ENCODE measurements at places on chromosomes 1 and 21.

DNA sequence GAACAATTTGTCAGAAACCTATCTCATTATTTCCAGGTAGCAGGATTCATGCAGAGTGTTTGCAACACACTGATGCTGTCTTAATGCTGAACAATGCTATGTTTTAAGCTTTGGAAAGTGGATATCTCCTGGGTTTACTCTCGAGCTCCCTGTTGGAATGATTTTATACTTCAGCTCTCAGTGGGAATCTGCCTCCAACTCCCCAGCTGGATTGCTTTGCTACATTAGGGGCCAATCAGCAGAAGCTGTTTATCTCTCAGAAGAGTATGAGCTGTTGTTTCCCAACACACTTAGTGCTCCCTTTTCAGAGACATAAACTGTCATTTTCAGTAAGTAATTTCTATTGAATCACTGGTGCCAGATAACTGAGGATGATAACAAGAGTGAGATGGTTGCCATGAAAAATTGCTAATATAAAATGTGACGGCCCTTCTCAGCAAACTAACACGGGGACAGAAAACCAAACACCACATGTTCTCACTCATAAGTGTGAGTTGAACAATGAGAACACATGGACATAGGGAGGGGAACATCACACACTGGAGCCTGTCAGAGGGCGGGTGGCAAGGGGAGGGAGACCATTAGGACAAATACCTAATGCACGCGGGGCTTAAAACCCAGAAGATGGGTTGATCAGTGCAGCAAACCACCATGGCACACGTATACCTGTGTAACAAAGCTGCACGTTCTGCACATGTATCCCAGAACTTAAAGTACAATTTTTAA lies 265.9 kb upstream of the RUNX1 start:
- no peak for DNase-seq

- no peak for DNase-seq
Observed at GRCh38 chr1:154871374-154871773, 1.3 kb upstream of the KCNN3 start.

GRCh38 chr1:245434280-245434679 lies 279.5 kb downstream of the KIF26B start:
- no peak for DNase-seq

- DNase-seq = no peak
Observed at GRCh38 chr21:32351428-32351827, 41.4 kb downstream of the URB1 start.

DNA sequence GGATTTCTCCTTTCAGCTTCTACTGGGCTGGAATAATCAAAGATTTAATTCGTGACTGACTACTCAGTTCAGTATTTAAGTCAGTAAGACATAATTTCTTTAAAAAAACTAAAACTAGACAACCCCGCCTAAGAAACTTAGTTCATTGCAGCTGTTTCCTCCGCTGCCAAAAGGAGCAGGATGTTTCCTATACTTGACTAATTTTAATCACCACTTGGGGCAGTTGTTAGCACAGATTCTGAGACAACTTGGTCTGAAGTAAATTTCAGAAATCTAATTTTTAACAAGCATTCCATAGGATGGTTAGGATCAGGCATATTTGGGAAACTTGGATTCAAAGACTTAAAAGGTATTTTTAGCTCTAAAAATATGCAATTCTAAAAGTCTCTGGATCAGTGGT lies 34.0 kb downstream of the EPRS1 start:
- DNase-seq = no peak

DNA sequence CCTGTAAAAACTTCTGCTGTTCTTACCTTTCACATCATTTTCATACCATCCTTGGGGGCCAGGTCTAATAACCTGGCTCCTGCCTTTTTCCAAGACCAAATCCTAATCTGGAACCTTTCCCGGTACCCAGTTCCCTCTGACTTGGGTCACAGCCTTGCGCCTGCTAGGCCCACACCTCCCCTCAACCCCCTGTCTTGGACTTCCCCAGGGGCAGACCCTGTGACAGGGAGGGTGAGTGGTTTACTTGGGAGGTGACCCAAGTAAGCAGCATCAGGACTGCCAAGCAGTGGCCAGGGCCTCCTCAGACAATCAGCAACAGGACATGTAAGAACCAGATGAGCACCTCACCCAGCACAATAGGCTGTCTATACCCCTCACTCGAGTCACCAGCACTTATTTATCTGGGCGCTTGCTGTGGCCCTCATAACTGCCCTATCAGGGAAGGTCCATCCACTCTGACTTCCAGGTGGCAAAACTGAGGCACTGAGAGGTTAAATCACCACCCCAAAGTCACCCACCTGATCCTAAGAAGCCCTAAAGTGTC lies 124.7 kb downstream of the MATN1 start:
- no peak for DNase-seq

DNA sequence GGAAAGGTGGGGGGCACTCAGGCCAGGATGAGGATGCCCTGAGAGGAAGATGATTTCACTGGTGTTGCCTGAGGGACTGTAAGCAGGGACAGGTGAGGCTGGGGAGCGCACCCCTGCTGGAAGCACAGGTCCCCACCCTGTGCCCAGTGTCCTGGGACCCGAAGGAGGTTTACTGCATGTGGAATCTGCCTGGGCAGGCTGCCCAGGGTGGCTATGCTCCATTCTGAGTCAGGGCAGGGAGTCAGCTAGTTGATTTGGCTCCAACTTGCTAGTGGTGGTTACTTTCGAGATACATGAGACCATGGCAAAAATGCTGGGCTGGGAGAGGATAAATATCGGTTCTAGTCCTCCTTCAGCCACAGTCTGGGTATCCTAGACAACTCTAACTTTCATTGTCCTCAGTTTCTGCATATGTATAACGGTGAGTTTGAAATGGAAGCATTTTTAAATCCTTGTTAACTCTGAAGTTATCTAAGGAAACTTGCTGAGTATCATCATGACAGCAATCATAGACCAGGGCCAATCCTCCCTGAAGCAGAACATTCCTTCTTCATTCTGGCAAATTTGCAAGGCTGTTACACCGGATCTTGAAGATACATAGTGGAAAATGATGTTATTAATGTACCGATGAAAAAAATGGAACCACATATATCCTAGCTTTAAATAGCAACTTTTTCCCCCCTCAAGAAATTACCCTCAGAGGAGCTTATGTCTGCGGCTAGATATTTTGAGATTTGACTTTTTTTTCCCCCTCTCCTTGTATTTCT lies 7.7 kb downstream of the TLR5 start:
- DNase-seq = no peak

DNA sequence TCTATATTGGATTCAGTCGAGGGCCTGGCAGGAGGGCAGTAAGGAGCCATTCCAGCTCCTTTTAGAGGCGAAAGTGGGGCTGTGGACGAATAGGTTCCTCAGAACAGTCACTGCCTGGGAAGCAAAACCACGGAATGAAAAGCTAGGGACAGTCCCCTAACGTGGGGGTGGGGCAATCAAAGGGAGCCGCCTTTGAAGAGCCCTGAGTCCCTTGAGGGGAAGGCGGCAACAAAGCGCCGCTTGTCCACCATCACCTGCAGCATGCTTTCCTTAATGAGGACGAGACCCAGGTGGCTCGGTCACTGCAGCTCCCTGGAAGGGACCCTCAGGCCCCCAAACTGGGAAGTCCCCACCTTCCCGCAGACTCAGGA lies 184.7 kb downstream of the ETS2 start:
- DNase-seq = no peak

DNA sequence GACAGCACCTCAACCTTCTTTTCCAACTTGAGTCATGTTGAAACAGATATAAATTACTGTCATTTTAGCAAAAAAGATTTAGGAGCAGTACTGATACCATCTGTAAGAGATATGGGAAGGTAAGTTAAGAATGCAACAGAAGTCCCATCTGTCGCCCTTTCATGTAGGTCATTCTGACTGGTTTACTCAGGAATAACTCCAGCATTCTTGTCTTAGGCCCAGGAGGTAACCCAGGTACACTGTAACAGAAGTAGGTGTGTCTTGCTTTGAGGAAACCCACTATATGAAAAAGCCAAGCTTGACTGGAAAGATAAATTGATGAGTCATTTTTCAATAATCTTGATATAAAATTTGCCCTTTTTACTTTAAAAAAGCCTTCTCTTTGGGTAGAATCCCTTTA lies 35.4 kb downstream of the PGM1 start:
- DNase-seq = no peak

GRCh38 chr1:23040509-23040908 lies 21.2 kb downstream of the KDM1A start:
- DNase-seq = no peak

DNA sequence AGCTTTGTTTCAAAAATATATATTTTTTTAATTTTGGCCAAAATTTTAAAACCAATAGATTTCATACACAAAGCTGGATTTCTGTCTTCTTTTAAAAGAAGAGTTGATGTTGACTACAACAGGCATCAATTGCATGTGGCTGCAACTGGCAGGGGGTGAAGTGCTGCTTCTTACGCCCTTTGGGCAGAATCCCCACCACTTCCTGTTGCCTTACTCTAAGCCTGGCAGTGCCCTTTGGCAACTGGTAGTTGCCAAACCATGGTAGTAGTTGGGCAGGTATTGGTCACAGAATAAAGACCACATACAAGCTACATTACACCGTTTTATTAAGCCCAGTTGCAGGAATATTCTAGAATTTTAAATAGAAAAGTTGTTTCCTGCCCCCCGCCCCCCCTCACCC lies 17.0 kb downstream of the LAMC2 start:
- no peak for DNase-seq

DNA sequence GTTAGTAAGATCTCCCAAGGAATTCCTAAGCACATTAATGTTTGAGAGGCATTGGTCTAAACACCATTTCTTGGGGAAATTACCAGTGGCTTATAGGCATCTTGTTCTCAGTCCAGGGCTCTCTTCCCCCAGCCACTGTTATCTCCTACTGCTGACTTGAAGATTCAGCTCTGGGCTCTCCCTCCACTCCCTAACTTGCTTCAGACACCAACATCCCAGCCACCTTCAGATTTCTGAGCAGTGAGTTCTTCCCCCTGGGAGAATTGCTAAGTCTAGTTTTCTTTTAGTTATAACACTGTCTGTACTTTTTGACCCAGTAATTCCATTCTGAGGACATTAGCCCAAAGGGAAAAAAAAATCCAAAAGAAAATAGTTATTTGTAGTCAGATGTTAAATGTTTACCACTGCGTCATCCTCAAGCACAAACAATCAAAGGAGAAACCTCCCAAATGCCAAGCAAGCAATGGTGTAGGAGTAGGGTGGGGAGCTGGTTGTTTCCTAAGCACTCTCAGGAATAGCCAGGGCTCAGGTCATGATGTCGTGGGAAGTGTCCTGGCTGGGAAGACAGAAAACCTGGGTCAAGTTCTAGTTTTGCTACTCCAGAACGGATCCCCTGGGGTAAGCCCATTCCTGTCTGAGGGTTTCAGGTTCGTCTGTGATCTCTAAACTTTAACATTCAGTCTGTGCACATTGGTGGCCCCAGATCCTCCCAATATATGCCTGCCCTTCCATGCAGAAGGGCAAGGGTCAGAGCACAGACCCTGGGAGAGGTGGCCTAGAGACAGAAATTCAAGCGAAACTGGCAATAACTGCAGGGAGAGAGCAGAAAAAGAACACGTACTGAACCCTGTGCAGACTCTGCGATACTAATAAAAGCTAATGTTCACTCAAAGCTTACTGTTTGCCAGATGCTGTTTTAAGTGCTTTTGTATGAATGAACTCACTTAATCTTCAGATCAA lies 191.1 kb upstream of the FGGY start:
- DNase-seq = no peak

GRCh38 chr1:110425612-110426152 lies 18.2 kb upstream of the LAMTOR5 start:
- no peak for DNase-seq

DNA sequence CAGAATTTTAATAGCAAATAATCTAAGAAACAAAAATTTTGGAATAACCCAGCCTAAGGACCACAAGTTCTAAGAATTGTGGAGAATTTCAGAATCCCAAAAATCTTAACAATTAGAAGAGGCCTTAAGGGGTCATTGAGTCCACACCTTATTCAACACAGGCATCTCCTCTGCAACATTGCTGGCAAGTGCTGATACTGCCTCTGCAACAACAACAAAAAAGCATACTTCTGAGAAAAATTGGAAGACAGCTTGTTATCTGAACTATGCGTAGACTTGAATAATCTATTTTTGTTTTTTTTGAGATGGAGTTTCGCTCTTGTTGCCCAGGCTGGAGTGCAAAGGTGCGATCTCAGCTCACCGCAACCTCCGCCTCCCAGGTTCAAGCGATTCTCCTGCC lies 24.0 kb upstream of the SLC2A1 start:
- DNase-seq = no peak

All from HTR-8/SVneo (cell line).